ENCODE measurements at places on chromosomes 7 and 10. TPM values are rescaled to one million over a fixed set of nuclear protein-coding genes. Genes with fewer than 3 reads are reported as not detected.

DNA sequence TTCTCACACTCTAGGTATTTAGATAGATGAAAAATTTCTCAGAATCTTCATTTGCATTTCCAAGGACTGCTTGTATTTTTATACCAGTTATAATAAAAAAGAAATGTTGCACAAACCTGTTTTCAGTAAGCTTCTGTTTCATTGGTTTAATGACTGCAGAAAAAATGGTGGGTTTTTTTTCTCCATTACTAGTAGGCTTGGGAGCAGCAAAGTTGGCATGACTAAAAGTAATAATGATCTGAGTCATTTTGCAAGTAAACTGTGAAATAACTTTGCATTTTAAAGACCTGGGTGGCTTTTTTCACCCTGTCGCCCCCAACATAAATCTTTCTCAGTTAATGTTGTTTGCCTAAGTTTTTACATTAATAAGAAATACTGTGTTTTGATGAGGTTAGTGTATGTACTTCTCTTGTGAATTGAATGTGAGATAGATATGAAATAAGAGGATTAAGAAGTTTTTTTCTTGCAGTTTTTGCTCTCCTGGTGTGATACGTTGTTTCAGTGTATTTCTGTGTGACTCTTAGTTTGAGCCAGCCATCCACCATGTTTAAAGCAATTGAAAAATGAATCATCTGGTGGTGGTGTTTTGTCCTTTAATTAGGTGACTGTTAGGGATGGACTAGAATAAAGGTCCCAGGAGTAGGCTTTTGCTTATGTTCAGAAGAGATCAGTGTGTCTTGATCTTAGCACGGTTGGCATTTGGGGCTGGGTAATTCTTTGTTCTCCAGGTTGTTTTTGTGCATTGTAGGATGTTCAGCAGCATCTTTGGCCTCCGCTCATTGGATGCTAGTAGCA is 1.8 kb downstream of the GNAI1 start:
- no peak for DNase-seq

DNA sequence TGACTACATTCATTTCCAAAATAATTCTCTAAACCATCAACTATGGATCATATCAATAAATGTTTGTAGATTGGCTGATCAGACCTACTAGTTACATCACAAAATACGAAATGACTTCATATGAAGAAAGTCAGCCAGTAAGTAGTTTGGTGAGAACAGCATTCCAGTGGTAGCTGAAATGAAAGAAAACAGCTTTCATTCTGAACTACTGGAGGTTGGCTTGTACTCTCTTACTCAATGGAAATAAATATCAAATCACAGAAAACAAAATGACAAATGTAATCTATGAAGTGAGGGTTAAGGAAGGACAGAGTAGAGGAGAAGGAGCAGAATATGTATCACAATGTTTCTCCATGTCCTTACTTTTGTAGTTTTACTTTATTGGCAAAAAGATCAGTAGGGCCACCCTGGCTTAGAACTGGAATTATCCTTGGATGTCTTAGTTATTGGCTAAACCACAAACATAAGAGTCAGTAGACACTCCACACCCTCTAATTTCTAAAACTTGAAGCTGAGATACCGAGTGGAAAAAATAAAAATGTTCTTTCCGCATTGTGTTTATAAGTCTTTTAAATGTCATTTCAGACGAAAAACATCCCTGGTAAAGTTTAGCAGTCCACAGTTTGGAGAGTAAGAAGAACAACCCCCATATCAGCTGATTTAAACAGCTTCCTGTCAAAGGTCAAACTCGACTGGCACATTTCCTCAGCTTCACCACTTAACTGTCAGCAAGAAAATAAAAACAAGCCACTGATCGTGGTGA is 74.0 kb upstream of the DGKI start:
- no peak for DNase-seq

GRCh38 chr7:133654547-133654946 is 401.7 kb downstream of the EXOC4 start:
- no peak for DNase-seq

- DNase-seq = no peak
Observed at GRCh38 chr10:14539176-14539575, 208.5 kb upstream of the FRMD4A start.

- peak; percentile 29 for DNase-seq
Observed at GRCh38 chr7:143434660-143435059, 8.6 kb upstream of the TAS2R60 start.

DNA sequence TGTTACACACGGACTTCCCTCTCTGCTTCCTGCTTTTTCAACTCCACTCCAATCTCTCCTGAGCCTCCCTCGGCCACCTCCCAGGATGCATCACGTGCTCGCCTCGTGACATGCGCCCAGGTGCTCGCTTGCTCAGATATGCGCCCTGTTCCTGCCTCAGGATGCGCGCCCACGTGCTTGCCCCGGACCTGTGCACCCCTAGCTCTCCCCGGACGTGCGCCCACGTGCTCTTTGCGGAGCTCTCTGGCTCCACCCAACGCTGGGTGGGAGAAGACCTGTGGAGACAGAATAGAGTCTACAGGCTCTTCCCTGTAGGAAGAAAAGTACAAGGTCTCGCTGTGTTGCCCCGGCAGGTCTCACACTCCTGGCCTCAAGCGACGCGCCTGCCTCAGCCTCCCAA is 23.1 kb downstream of the PARD3 start:
- DNase-seq = no peak

- DNase-seq = no peak
Observed at GRCh38 chr10:79886345-79886744, 59.8 kb downstream of the NUTM2E start.

DNA sequence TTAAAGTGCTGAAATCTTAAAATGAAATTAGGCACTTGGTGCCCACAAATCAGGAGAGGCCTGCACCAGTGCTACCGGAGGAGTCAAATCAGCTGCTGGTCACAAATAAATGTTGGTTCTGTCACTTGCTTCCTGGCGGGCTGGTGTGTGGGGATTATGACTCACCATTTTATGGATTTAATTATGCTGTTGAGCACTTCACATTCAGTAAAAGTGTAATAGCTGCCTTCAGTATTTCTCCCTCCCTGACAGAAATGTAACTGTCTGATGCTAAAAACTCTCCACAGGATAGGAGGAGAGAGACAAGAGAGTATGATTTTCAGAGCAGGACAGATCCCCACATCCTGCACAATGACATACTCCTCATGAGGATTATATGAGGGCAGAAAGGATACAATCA is 186.0 kb downstream of the JAZF1 start:
- peak; percentile 50 for DNase-seq

- no peak for DNase-seq
Observed at GRCh38 chr7:120991581-120991980, 3.1 kb downstream of the CPED1 start.

DNA sequence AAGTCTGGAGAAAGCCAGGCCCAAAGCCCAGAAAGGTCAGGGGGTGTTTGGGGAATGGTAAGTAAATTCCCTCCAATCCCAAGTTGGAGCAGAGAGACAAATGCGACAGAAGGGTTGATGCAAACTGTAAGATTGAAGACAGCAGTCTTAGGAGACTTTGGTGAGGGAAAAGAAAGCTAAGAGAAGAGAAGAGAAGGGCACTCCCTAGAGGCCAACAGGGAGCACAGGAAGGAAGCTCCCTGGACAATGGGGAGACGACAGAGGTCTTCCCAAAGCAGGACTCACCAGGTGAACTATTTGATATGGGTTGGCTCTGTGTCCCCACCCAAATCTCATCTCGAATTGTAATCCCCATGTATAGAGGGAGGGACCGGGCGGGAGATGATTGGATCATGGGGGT is 151.5 kb downstream of the KIF20B start:
- no peak for DNase-seq

- DNase-seq = no peak
Observed at GRCh38 chr10:92450896-92451295, 123.0 kb downstream of the IDE start.

GRCh38 chr10:104895541-104895940 is 254.5 kb downstream of the SORCS3 start:
- DNase-seq = no peak

DNA sequence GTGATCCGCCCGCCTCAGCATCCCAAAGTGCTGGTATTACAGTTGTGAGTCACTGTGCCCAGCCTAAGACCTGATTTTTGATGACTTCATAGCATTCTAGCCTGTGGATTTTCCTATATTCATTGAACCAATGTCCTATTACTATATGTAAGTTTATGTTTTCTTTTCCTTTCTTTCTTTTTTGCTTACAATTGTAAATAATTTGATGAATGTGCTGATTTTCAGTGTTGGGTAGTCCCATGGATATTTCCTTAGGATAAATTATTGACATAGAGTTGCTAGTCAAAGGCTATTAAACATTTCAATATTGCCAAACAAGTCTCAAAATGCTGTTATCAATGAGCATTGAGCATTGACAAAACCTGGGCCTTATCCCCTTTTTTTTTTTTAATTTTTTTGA is 9.9 kb upstream of the PHYH start:
- no peak for DNase-seq

GRCh38 chr10:3485057-3485686 is 299.8 kb downstream of the KLF6 start:
- no peak for DNase-seq

DNA sequence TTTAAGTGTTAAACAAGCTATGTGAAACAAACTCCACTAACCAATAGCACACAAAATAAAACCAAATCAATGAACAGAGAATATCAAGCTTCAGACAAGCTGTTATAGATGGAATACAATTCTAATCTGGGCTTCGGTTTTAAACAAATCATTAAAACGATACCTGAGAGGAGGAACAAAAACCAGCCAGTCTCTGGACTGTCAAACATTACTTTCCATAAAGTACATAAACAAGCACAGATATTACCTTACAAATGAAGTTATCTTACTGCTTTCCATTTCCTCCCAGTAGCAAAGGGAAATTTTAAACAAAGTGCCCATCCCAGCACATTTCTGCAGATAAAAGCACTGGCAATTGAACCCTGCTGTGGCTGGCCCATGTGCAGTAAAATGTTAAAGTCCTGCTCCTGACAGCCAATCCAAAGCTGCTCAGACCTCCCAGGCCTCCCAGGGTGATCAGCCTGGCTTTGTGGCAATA is 128.0 kb downstream of the NRCAM start:
- DNase-seq = no peak

GRCh38 chr7:29940199-29940598 is 49.4 kb downstream of the SCRN1 start:
- DNase-seq = no peak

GRCh38 chr7:76395965-76396726 is 13.4 kb downstream of the SSC4D start:
- DNase-seq = no peak

DNA sequence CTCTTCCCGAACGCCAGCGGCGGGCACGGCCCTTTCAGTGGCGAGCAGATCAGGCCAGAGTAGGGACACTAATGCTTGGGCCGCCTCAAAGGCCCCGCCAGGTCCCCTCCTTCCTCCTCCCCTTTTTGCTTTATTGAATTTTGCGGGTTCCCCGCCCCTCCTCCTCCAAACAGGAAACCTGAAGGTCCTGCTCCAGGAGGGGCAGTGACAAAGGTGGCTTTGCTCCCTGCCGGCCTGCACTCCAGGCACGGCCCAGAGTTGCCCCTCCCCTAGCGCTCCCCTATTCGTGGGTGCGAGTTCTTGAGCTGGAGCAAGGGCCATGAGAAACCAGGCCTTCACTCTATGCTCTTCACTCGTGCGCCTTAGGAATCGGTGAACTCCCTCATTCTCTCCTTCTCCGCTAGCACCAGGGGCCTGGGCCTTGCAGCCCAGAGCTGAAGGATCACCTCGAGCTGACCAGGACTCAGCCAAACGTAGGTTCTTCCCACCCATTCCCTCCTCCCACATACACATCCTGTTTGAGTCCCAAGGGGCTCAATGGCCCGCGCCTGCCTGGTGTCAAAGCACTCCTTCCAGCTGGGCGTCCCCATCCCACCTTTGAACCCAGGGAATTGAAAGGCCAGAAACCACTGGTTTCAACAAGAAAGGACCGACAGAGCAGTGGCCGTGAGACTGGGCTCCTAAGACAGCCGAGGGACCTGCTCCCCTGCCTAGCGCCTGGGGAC is 619 bp upstream of the HOXA6 start:
- peak; percentile 81 for DNase-seq

DNA sequence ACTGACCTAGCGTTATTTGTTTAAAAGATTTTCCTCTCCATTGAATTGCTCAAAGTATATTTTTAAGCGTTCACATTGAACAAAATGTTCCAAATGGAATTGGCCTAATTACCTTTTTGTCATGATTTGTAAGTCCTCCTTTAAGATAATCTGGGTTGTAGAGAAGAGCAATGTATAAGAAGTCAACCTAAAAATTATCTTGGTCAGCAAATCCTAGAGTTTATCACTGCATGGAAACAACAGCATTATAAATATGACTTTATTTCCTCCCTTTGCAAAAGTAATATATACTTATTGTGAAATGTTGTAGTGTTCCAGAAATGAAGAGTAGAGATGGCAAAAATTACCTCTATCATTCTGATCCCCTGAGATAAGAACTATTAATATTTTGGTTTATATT is 59.2 kb downstream of the TAX1BP1 start:
- no peak for DNase-seq

DNA sequence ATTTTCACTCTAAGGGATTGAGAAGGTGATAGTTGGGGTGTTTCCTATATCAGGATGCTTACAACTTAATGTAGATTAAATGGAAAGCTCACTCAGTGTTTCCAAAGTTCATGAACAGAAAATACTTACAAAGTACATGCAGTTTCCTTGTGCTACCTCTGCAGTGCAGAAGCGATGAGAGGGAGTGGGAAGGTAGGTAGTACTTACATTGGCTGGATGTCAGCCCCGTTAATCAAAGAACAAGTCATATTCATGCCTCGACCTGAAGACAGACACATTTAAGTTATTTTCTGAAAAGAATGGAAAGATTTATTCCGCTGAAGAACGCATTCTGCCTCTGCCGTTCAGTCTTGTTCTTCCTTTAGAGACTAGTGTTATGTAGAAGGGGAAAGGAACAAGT is 93.1 kb downstream of the ZMYND11 start:
- DNase-seq = no peak

The NME8 gene
- total RNA-seq = not detected

The BLNK gene
- total RNA-seq = 24.0 TPM

The VIPR2 gene
- 1.3 TPM for total RNA-seq

The MASTL gene
- total RNA-seq = 9.1 TPM

The PRR15 gene
- 129 TPM for total RNA-seq

The HOXA13 gene
- 22.7 TPM for total RNA-seq

The CDK14 gene
- 4.9 TPM for total RNA-seq

The INMT gene
- 2.3 TPM for total RNA-seq

The HOGA1 gene
- total RNA-seq = not detected

The NEUROG3 gene
- total RNA-seq = 3.1 TPM

The LRIT1 gene
- total RNA-seq = not detected

The INA gene
- 1.4 TPM for total RNA-seq

The NAT16 gene
- total RNA-seq = not detected

The ANXA8 gene
- not detected for total RNA-seq

The EN2 gene
- not detected for total RNA-seq

The TRAPPC14 gene
- 69.5 TPM for total RNA-seq
